ENCODE measurements at places on chromosomes 3 and 15.

DNA sequence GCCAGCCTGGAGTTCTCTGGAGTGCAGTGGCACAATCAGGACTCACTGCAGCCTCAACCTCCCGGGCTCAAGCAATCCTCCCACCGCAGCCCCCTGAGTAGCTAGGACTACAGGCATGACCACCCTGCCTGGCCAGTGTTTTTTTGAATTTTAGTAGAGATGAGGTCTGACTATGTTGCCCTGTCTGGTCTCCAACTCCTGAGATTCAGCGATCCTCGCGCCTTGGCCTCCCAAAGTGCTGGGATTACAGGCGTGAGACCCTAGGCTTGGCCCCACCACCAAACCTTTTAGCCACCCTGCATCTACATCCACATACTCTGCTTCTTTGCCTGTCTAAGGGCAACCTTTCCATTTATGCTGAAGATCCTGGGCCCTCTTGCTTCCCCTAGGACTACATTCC is 4.4 kb downstream of the NUSAP1 start:
- DNase-seq, result no peak

- DNase-seq, result no peak
Measured at GRCh38 chr3:50271314-50271936, 2.5 kb downstream of the SEMA3B start.

GRCh38 chr15:95887666-95888390 is 442.7 kb upstream of the NR2F2 start:
- DNase-seq, result no peak

- no peak for DNase-seq
Measured at GRCh38 chr3:172115787-172116186, 76.4 kb downstream of the FNDC3B start.

GRCh38 chr15:80554560-80554959 is 140.6 kb upstream of the ABHD17C start:
- no peak for DNase-seq

Measured in activated T-cell treated with anti-CD3 and anti-CD28 coated beads, Interleukin-2, amount 50 U/mL, for 48 hours (primary cell).